ENCODE measurements at places on chromosomes 13 and 19.
A peak's percentile ranks its signal among the peaks of the same experiment; 100 is the strongest.

GRCh38 chr19:48819366-48819816 is 8.6 kb upstream of the BCAT2 start:
- no peak for DNase-seq

DNA sequence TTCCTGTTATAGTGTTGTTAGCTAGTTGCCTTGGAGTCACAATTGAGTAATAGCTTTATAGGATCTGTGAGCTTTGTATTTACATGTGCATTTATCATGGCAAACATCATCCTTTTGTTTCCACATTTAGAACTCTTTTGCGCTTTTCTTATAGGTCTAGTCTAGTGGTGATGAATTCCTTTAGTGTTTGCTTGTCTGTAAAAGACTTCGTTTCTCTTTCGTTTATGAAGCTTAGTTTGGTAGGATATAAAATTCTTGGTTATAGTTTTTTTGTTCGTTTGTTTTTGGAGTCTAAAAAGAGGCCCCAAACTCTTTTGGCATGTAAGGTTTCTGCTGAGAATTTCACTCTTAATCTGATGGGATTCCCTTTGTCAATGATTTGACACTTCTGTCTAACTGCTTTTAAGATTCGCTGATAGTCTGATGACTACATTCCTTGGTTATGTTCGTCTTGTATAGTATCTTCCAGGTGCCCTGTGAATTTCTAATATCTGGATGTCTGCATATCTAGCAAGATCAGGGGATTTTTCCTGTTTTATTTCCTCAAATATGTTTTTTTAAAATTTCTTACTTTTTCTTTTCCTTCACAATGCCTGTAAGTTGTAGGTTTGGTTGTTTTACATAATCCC is 20.2 kb downstream of the DNAJC3 start:
- DNase-seq = no peak

DNA sequence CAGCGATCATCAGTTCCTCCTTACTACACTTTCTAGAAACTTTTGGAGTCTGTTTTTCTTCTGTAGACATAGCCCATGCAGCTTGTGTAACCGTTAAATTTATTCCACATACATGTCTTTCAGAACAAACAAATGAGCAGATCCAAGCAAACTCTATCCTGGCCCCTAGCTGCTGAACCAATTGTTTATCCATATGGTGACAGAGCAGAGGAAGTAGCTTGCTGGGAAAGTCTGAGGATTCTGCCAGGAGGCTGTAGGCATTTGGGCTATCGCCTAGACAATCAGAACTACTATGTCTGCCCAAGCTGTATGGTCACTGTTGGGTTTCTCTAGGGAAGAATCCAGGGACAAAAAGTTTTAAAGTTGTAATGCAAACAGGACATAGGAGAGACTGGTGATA is 343.7 kb downstream of the SPRY2 start:
- no peak for DNase-seq

GRCh38 chr19:13098277-13099072 is 4.2 kb downstream of the LYL1 start:
- peak; percentile 48 for DNase-seq

- no peak for DNase-seq
These were observed 11.9 kb upstream of the ZNF549 start for GRCh38 chr19:57515255-57515654.

GRCh38 chr13:114226088-114226487 is 8.6 kb upstream of the CDC16 start:
- DNase-seq = no peak

- no peak for DNase-seq
These were observed 28.8 kb upstream of the MCF2L start for GRCh38 chr13:112940236-112940635.

GRCh38 chr13:30306762-30307193 is 573 bp downstream of the KATNAL1 start:
- peak; percentile 99 for DNase-seq

DNA sequence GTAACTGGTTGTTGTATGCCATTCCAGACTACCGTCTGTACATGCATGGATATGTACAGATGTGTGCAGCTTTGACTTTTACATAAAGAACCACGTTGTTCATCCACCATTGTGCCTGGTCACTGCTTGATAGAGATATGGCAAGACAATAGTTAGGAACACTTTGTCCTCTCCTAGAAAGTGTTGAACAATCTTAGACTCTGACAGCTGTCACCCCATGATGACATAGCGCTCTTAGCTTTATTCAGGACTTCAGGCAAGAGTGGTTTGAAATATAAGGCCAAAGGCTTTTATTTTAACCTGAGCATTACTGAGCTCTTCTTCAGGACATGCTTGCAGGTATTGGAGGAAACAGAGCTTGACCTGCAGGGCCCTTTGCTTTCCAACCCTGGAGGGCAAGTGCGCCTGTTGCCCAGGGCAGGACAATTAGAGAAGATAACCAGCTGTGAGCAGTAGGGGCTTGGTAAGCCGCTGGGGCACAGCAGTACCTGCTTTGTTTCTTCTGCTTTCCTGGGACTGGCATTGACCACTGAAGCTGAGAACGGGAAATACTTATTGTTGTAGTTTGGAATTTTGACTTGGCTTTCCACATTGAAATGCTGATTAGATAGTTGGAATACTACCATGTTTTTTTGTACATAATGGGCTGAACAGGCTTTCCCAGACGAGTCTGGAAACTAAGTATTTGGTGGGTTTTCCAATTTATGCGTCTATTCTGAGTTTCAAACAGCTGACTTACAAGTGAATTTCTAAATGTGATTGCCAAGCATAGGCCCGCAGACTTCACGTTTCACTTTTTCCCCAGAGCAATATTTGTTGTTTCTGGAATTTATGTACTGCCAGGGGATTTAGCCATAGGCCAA is 51.1 kb downstream of the GARRE1 start:
- no peak for DNase-seq

DNA sequence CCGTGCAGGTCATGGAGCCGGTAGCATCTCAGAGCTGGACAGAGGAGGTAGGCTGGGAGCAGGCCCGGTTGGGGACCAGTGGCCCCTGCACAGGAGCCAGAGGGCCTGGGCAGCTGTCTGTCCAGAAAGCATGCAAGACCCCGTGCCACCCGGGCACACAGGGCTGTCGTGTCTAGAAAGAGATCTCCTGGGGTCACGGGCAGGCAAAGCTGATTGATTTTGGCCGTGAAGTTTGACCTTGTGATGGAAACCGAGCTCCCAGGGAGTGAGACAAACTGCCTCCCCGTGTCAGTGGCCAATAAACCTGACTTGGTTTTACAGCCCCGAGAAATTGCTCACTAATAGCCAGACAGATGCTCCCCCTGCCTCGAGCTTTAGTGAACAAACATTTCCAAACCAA is 98.8 kb downstream of the KDM4B start:
- DNase-seq = no peak

DNA sequence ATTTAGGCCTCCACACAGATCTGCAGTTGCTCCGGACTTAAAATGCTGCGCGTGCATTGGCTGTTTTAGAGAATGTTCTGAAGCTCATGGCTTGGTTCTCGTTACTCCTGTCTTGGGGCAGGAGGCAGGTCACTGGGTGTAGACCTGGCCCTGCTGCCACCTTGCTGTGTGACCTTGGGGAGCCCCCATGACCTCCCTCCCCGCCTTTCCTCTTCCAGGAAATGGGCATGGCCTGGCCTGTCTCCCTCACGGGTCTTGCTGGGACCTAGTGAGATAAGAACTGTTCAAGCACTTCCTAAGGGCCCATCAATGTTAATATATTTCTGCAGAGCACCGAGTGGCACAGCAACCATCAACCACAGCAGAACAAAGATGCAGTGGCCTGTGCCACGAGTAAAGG is 49.4 kb downstream of the KLF2 start:
- no peak for DNase-seq

GRCh38 chr13:97798171-97798821 is 155.2 kb upstream of the IPO5 start:
- DNase-seq = no peak

DNA sequence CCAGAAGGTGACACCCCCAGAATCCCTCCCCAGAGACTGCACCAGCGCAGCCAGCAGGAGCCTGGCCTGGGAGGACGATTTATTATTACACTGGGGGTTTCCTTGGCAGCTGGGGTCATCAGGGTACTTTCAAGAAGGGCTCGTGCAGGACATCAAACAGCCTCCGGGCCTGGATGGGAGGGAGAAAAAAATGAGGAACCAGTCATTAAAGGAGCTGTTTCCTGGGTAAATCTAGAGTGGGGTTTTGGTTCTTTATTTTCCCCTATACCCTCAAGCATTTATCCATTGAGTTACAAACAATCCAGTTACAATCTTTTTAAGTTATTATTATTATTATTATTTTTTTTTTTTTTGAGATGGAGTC is 3.1 kb downstream of the POLR1G start:
- no peak for DNase-seq

GRCh38 chr13:67827992-67828391 is 597.9 kb upstream of the PCDH9 start:
- DNase-seq = no peak

GRCh38 chr19:50858886-50859285 is 4.2 kb downstream of the KLK3 start:
- DNase-seq = no peak

DNA sequence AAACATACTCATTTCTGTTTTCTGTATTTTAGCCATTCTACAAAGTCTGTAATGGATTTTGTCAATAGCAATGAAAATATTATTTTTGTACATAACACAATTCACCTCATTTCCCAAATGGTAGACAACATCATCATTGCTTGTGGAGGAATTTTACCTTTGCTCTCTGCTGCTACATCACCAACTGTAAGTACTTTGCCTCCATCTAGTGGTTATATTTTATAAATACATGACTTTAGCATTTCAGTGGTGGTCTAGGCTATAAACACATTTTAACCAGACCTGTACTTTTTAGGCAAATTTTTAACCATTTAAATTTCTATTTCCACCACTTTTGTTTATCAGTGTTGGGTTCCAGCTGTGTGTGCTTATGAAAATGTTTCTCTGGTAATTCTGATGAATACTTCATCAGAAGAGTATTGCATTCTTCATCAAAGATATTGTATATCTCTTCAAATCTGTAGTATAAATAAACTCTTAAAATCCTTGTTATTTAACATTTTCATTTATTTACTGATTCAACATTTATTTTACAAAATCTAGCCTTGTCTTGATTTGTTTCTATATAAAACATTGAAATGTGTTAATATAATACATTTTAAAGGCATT is 222.4 kb downstream of the NBEA start:
- peak; percentile 72 for DNase-seq

- peak; percentile 99 for DNase-seq
These were observed at the start of gene SNRPA for GRCh38 chr19:40750874-40751537. Gene SNRPA (plus strand): TSS chr19:40751203. CDS start chr19:40751409, 206 bp downstream.

GRCh38 chr13:110231348-110232047 is 75.5 kb downstream of the COL4A1 start:
- no peak for DNase-seq

DNA sequence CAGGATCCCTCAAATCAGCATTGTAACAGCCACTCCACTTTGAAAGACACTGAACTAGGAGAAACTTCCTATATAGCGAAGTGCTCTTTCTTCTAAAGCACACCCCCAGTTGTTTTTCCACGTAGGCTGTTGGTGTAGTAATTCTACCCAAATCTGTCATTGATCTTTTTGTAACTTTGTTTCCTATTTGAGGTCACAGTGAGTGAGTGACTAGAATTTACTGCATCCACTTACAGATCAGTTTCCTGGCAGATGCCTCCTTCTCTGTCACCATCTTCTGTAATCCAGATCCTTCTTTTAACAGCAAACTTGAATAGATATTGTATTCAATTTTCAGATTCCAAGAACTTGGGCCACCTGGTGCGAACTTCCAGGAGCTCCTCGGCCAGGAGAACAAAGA is 15.3 kb downstream of the ZAR1L start:
- DNase-seq = no peak

DNA sequence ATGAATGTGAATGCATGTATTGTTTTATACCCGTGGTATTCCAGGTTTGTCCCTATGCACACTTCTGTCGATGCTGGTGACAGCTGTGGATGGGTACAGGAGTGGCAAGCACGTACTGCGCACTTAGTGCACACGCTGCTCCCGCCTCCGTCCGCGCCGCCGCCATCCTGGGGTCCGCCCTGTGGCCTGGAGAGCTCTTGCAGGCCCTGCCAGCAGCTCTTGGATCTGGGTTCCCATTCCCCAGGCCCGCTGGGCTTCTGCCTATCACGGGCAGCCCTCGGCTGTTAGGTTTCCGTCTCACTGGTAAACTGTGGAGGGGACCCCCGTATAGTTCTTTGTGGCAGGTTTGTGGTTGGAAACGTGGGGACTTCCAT is 4.0 kb downstream of the GNA11 start:
- DNase-seq = no peak

- DNase-seq = no peak
These were observed 5.0 kb downstream of the CBLC start for GRCh38 chr19:44782729-44783128.

DNA sequence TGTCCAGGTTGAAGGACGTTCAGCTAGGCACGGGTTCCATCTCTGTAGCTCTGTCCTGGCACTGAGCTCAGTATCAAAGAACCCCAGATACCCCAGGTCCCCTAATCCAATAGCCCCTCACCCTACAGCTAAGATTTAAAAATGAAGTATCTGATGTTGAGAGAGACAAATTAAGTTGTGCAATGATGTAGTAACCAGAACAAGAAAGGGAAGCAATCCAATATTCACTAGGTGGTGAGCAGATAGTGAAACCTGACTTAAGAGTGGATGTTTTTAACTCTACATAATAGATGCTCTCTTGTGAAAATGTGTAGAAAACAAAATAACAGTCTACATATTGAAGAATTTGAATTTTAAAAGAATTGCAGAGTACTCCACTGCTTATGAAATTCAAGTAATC is 1.8 kb downstream of the ACOD1 start:
- no peak for DNase-seq

GRCh38 chr13:104920091-104920490 is 1615.4 kb downstream of the EFNB2 start:
- DNase-seq = no peak

Measured in NCI-H82 (cell line).